Activated CD4-positive, alpha-beta T cell treated with anti-CD3 and anti-CD28 coated beads for 24 hours (primary cell): ENCODE measurements at places on chromosomes 1 and 21.
A peak's percentile ranks its signal among the peaks of the same experiment; 100 is the strongest.

DNA sequence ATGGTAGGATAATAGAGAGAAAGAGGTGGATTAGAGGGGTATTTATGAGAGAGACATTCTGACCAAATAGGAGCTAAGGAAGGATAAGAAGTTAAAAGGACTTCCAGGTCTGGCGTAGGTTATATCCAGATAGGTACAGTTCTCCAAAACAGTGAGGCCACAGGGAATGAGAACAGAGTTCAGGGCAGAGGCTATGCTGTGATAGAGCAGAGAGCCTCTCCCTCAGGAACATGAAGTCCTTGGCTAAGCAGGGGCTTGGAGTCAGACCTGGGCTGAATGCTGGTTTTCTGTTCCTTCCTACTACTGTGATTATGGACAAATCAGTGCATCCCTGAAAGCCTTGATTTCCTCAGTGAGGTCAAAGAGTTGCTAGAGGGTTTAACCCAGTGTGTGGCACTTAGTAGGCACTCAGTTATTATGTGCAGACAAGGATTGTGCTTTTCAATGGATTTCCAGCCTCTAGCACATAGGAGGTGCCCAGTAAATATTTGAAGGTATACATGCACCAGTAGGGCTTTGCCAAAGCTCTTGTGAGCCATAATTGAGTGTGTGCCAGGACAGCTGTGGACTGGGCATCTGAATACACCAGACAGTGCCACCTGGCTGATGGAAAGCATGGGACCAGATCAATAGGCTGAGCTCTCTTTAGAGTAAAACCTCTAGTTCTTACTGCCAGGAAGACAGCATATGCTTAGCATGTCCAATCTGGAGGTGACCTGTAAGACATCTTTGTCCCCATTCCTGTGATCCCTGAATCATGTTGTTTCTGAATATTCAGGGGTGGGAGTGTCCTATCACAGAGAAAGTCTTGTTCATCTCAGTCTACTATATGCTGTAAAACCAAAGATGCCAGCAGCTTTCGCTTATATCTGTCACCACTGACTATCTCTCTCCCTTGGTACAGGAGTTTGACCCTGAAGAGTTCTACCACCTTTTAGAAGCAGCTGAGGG is 111.1 kb downstream of the PIK3R3 start:
- no peak for DNase-seq

DNA sequence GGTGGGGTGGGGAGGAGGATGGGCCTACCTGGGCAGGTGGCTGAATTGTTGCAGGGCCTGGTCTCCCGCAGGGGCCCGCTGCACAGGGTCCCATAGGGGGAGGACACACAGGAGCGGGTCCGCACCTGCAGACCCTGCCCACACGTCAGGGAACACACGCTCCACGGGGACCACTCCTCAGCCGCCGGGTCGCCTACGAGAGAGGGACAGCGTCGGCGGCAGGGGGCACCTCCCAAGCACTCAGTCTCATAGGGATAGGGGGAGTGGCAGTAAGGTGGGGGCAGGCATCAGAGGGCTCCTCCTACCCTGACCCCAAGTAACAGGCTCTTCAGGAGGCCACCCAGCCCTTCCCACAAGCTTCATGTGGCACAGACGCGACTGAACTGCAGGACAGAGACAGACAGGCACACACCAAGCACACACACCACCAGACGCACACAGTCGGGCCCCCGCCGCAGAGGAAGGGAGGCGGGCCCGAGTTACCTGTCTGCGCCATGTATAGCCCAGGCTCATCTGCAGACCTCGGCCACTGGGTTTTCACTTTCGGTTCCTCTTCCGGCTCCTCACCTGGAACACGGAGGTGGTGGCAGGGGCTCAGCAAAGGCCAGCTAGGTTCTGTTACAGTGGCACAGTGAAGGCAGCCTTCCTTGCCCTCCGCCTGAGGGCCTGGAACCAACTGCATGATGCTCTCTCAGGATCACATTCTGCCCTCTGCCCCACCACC is 19.8 kb downstream of the ADGRB2 start:
- DNase-seq = no peak

DNA sequence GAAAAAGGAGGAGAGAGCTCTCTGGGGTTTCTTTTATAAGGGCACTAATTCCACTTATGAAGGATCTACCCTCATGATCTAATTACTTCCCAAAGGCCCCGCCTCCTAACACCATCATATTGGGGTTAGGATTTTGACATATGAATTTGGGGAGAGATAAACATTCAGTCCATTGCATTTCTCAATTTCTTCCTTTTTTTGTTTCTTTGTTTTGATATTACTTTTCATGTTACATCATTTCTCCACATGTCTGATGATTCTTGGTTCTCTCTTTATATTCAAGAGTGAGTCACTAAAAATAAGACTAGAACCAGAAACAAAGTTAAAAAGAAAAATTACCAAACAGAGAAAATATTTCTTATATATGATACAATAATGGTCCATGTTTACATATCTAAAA is 63.2 kb upstream of the DUSP10 start:
- no peak for DNase-seq

DNA sequence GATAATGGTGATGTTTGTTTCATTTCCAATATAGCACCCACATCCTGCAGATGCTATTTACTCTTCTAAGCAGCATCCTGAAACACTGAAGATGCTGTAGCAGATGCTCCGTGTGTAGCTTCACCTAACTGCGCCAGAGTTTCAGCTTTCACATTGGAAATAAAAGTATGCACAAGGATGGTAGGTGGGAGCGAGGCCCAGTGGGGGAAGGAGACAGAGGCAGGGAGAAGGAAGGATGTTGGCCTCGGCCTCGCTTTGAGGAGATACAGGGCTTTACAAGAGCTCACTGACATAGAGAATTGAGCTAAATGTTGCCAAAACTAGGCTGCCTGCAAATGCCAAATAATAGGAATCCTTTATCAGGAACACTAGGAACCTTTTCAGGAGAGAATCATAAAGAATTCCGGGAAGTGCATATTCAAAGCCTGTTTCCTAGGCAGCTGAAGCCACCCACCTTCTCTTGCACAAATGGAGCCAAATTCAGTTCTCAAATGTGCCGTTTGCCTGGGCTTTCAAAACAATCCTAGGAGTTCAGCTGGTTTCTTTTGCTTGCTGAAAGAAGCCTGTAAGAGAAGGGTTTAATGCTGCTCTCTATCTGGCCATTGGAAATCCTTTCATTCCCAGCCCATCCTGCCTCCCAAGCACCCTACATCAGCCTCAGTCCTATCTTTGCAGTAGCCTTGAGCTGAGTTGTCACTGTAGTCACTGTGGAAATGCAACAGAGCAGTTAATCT is 135.4 kb upstream of the ATP1B1 start:
- no peak for DNase-seq

GRCh38 chr1:64308866-64309265 is 105.4 kb downstream of the UBE2U start:
- no peak for DNase-seq

- no peak for DNase-seq
These were observed 95.3 kb downstream of the ABCA4 start for GRCh38 chr1:94025383-94026340.

DNA sequence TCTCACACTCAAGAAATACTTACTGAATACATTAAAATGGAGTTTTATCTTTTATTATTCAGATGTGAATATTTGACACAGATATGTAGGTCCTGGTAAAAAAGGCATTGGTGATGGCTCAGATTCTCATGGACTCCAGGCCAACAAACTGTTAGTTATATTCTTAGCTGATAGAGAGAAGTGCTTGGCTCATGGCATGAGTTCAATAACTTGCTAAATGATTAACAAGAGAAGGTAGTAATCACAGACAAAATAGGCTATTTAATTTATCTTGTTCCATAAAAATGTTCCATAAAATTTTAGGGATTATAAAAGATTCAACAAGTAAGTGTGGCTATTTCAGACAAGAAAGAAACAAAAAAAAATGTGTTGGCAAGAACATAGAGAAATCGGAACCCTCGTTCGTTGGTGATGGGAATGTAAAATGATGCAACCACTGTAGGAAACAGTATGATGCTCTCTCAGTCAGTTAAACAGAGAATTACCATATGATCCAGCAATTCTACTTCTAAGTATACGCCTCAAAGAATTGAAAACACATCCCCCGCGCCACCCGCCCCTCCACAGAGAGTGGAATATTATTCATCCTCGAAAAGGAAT is 737.8 kb upstream of the ADAMTS5 start:
- no peak for DNase-seq

DNA sequence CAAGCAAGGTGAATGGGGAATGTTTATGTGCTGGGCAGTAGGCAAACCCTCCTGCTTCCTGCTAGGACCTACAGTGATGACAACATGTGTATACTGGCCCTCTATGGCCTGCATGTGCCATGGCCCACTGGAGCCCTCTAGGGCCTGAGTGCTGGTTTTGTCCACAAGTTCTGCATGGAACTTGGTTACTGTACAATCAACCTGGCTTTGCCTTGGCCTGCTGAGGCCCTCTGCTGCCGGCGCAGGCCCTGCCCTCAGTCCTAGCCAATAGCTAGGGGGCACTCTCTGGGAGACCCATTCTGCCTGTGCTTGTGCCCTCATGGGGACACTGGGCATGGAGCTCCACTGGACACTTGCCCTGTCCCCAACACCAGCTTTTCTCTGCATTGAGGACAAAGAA is 138.6 kb upstream of the NGF start:
- no peak for DNase-seq

GRCh38 chr1:177556163-177556562 is 385.4 kb downstream of the BRINP2 start:
- no peak for DNase-seq

GRCh38 chr1:111139956-111140679 is at the start of the genes CEPT1 and DRAM2:
TSS of gene CEPT1 (plus strand) at chr1:111140223. CDS start at chr1:111147715, 7,492 bp downstream.
TSS of gene DRAM2 (minus strand) at chr1:111140093. CDS start at chr1:111131554, 8,539 bp downstream.
- DNase-seq = peak; percentile 96

DNA sequence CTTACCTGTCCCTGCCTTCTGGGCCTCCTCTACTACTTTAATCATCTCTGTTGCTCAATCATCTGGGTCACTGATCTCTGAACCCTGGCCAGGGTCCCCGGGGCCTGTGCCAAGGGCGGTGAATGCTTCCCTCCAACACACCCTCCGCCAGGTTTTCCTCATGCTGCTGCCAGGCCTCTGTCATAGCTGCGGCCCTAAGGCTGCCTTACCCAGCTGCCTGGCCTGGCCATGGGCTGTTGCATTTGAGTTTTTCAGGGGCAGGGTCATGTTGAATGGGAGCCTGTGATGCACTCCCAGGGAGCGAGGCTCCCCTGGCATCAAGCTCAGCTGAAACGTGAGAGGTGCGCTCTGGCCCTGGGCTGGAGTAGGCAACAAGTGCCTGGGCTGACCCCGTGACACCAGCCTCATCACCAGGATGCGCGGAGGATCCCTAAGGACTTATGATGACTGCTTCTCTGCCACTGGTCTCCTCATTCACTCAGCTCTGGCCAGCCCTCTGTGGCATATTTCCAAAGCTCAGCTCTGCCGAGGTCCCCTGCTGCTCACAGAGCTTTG is 7.6 kb downstream of the EDN2 start:
- DNase-seq = no peak

DNA sequence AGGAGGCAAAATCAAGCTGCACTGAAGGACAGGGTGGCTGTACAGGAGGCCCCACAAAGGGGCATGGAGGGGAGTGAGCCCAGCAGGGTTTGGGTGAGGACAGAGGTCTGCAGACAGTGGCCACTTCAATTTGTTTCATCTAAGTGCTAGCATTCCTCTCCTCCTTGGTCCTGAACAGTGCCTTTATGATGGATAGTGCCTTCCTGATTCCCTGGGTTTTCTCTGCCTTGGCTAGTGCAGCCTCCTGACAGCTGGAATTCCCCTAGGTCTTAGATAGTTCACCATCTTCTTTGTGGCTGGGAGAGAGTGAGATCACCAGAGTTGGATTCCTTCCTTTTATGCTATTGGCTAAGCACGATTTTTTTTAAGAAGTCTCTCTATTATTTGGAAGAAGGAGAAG is 3.8 kb upstream of the HPCAL4 start:
- no peak for DNase-seq

DNA sequence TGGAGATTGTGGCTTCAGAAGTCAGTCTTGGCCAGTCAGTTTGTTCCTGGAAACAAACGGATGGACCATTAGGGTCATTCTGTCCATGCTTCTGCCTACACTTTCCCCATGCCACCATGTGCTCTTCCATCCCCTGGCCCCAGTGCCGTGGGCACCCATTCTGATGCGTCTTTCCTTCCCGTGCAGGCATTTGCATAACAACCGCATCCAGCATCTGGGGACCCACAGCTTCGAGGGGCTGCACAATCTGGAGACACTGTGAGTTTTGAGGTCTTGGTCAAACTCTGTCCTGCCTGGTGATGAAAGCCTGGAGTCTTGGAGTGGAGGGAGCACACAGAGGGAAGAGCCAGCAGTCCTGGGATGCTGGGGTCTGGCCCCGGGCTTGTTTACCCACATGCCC is 61.1 kb downstream of the UBE2T start:
- no peak for DNase-seq

- DNase-seq = no peak
These were observed 65.4 kb downstream of the PBX1 start for GRCh38 chr1:164624400-164624799.

- no peak for DNase-seq
These were observed 174.8 kb downstream of the TOMM20 start for GRCh38 chr1:234953655-234954405.

GRCh38 chr1:173995475-173995874 is 26.7 kb downstream of the RC3H1 start:
- DNase-seq = no peak

DNA sequence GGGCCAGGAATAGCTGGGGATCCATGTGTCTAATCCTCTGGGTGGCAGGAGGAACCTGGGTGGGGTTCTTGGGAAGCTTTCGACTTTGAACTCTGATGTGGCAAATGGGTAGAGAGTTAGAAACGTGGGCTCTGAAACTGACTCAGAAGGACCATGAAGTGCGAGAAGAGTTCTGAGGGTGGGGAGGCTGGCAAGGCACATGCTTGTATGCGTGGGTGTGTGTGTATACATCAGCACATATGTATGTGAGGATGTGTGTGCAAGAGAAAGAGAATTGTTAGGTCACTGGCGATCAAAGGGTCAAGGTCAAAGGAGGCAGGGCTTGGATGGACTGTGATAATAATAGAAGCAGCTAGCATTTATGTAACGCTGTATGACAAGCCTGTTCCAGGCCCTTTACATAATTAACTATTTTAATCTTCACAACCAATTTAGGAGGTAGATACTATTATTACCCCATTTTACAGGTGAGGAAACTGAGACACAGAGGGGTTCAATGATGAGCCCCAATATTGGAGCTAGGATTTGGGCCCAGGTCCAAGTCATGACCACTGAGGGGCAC is 84.5 kb upstream of the POU3F1 start:
- DNase-seq = no peak

DNA sequence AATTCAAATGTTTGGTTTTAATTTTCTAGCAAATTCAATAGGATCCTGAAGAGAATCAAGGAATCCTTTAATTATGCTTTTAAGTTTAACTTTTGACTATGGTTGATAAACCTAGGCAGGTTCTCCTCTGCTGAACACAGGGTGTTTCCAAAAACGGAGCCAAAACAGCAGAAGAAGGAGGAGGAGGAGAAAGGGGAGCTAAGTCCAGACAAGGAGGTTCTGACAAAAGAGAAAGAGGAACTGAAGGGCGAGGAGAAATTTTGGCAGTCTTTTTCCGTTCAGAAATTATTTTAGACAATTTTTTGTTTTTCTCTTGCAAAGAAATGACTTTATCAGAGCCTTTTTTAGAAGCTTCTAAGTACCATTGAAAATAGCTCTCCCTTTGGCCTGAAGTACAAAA is 33.2 kb upstream of the FNBP1L start:
- no peak for DNase-seq

- DNase-seq = no peak
These were observed 34.5 kb upstream of the ATP2B4 start for GRCh38 chr1:203592156-203592555.
